ENCODE measurements at places on chromosomes 7 and 10.

GRCh38 chr7:158827411-158828132 lies 1.7 kb downstream of the ESYT2 start:
- no peak for DNase-seq

- peak; percentile 4 for DNase-seq
Observed at GRCh38 chr7:121395494-121395960, 581 bp downstream of the FAM3C start.

DNA sequence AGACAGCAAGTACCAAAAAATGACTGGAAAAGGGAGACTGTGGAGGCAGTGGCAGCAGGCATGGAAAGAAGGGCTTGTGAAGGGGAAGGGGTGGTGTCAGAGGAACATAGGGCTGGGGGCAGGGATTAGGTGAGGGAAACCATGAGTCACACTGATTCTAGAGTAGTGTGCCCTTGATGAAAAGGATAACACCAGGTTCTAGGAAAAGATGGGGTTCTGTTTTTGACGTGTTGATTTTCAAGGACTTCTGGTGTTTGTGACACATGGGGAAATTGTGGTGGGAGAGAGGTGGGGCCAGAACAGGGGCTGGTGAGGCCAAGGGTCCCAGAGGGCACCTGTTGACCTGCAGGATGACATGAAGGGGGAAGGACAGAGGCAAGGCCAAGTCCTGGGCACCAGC lies 57.1 kb downstream of the FIGNL1 start:
- no peak for DNase-seq

DNA sequence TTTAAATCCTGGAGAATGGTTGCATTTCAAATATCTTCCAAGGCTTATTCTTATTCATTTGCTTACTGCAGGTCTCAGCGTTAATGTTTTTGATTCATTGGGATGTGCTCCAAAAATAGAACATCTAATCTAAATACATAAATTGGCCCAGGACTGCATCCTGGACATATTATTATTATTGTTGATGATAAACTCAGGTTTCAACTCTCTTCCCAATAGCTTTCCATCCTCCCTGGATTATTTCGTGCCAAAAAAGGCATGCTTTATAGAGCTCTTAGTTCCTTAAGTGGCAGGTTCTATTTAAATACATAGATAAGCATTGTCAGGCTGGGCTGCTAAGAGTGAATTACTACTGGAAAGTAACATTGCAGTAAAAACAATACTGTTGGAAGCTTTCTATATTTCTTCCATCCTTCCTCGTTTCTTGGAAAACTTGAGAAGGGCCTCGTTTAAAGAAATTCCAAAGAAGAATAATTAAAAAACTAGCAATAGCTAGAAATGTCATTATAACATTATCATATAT lies 14.7 kb upstream of the PRKAR2B start:
- DNase-seq, result no peak

DNA sequence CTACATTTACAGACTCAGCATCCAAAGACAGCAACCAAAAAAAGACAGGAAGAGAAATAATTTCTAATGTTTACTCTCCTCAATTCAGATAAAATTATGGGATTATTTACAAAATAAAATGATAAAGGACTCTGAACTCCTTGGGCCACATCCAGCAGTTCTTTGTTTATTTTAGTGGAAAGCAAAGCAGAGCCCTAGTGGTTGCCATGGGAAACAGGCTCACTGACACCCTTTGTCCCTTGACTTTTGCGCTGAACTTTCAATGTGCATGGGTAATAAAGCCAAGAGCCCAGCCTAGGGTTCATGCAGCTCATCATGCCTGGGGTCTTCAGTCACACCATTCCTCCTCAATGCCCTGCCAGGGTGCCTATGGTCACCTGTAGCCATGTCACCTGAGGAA lies 442.6 kb upstream of the IGFBP3 start:
- no peak for DNase-seq

- DNase-seq, result peak; percentile 44
Observed at GRCh38 chr7:157139111-157139809, 534 bp downstream of the UBE3C start.

- no peak for DNase-seq
Observed at GRCh38 chr10:117938104-117938503, 108.6 kb downstream of the RAB11FIP2 start.

DNA sequence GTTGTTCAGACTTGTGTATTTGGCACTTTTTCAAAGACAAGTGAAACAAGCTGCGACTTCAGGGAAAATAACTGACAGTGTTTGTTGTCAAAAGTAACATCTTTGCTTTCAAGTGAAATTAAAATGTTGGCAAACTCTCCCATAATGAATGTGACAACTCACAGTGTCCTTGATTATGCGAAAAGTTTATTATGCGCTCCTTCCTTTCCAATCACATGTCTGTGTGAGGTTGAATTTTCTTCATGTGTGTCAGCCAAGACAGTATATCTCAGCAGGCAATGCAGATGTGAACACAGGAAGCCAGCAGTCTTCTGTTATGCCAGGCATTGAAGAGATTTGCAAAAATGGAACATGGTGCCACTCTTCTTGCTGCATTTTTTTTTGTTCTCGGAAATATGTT lies 28.7 kb downstream of the FBH1 start:
- DNase-seq, result no peak

DNA sequence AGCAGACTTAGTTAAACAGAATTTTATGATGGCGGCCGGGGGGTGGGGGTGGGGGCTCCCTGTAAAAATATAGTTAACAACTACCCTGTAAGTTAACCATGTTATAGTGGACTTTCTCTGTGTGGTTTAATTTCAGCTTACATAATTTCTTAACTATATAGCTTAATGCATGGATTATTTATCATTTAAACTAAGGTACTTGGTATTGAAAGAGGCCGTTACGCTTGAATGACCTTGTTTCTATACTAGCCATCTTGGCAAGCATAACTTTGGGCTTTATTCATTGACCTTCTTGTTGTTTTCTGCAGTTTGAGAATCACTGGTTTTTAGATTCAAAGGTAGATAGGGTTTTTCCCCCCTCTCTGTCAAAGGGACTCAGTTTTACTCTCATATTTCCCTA lies 8.4 kb downstream of the EIF4EBP2 start:
- no peak for DNase-seq

DNA sequence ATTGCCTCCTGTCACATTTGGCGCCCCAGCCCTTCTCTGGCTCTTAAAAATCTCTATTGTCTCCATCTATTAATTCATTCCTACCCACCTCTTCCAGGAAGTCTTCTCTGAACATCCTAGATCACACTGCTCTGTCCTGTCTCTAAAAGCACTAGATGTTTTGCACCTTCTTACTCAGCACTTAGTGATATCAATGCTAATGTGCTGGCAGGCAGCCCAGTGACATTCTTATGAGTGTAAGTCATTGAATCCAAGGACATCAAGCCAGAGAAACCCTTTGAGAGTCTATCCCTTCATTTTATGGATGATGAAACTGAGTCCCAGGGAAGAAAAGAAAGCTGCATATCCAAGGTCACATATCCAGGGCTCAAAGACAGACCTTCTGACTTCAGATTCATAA lies 48.3 kb upstream of the PAX2 start:
- DNase-seq, result no peak

DNA sequence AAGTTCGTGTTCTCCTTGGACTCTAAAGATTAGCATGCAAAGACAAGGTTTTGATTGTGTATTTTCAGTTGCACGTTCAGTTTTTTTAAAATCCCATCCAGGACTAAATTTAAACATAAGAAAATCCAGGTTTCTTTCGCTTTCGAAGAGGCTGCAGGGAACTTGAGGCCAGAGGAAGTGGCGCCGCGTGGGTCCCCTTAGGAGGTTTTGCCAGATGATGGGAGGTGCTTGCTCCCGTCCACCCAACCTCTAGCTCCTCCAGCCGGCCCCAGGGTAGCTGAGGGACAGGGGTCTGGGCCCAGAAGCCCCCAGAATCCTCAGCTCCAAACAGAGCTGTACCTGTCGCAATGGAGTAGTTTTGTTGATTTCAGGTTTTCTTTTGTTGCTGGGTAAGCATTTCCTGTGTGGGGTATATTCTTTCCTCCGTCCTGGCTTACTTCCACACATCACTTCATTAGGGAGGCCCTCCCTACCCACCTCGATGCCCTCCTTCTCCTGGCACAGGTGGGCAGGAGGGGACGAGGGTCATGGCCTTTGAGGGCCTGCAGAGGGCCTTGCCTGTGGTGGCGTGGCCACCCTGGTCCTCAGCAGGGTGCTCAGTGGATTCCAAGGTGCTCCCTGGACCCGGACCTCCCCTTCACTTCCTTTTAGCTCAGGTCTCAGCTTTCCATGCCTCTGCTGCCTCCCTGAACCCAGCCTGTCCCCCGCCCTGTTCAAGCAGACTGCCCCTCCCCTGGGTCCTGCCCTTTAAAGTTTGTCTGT lies 32.6 kb downstream of the LHPP start:
- DNase-seq, result no peak

GRCh38 chr7:11436316-11436715 lies 395.7 kb downstream of the THSD7A start:
- DNase-seq, result no peak

DNA sequence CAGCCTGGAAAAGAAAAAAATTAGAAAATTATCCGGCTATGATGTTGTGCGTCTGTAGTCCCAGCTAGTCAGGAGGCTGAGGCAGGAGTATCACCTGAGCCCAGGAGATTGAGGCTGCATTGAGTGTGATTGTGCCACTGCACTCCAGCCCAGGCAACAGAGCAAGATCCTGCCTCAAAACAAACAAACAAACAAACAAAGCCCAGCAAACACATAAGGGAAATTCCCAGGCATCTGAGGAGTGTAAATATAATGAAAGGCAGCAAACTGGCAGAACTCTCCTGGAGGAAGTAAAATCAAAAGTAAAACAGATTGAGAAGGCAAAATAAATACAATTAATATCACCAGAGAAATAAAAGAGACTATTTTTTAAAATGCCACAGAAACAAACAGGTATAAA lies 84.5 kb upstream of the ITGB1 start:
- no peak for DNase-seq

GRCh38 chr10:106147021-106147420 lies 1017.5 kb downstream of the SORCS1 start:
- DNase-seq, result no peak

DNA sequence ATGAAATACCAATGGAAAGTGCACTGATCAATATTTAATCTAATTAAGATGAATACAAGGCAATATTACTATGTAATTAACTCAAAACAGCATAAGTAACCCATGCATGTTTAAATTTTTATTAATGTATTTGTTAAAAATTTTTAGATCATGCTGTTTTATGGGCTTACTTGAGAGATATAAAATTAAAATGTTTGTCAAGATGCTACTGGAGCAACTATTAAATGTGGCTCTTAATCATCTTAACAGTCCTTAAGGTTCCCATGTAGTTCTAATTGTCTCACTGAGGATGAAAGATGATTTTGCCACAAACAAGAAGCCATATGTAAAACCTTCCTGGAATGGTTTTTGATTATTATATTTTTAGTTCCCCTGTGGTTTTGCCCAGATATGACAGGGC lies 897.1 kb downstream of the KCNMA1 start:
- no peak for DNase-seq

GRCh38 chr7:101058355-101058754 lies 26.9 kb upstream of the TRIM56 start:
- DNase-seq, result no peak

DNA sequence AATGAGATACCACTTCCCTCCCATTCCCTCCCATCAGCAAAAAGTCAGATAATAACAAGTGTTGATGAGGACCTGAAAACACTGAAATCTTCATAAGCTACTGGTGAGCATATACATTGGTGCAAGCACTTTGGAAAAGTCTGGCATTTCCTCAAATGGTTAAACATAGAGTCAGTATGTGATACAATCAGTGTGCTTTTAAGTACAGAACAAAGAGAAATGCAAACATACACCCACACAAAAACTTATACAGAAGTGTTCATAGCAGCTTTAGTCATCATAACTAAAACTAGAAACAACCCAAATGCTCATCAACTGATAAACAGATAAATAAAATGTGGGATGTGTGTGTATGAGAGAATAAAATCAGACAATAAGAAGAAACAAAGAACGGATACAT lies 261.9 kb downstream of the ELMO1 start:
- DNase-seq, result no peak

DNA sequence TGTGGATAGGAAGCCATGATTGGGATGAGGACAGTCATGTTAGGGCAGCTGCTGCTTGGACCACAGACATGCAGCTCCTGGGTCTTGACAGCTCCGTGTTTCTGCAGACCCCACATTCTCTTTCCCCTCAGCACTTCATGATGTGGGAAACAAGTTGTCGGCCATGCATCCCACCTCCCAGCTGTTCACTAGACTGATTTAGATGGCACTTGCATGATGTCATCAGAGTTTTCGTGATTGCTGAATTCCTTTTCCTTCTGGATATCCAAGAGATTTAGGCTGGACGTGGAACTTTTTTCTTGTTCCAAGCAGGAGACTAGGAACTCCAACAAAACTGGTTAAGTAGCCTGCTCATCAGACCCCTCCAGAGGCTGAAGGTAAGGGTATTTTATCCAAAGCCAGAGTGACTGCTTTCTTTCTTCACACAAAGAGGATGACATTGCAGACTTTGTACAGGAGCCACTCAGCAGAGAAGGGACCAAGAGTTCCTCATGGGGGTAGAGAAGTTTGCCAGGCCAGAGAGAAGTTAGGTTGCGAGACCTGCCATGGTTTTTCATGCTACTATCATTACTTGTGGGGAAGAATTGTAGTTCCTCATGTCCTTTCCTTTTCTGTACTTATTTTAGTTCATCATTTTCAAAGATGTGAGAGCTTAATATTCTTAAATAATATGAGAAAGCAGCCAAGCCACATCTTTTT lies 117.7 kb upstream of the GJD4 start:
- DNase-seq, result no peak

DNA sequence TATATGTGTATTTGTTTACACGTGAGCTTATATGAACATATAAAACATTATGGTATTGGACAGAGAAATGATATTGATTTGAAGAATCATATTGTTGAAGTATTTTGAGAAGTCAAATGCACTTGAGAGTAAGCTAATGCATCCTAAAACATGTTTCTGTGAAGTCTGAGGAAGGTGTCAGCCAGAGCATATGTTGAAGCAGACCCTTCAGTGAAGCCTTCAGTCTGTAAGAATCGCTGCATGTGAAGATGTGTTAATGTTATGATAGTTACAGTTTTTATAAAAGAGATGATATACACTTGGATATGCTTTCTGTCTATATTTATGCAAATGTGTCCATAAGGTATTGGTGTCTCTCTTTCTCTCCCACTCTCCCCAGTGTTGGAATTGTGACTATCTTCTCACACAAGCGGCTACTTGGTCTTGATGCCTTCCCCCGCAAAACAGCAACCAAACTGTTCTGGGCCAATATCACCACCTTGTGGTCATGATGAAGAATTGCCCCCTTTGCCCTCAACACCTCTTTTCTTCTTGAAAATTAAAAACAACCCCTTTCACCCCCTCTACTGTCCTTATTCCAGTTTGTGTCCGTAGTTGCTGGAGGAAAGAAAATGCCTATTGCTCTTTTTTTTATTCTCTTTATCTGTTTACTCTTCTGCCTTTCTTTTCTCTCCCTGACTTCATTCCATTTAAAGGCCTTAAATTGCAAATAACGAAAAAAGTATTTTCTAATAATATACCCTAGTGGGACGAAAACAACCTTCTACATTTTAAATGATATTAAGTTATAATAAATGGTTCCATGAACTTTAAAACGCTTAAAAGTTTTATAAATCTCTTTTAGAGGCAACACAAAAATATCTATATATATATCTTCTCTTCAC lies 64.9 kb downstream of the IKZF1 start:
- DNase-seq, result no peak

- DNase-seq, result no peak
Observed at GRCh38 chr7:30938435-30939316, 25.1 kb upstream of the GHRHR start.
